ENCODE measurements at places on chromosomes 6 and 20.

DNA sequence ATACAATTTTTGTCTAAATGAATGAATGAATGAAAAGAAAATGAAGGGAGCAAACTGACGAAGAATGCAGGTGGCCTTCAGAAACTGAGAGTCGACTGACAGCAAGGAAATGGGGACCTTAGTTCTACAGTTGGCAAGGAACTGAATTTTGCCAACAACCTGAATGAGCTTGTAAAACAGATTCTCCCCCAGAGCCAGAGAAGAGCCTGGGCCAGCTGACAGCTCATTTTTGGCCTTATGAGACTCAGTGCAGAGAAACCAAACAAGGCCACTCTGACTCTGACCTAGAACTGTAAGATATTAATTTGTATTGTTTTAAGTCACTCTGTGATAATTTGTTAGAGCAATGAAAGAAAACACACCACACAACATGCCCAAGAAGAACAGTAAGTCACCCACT is 21.8 kb downstream of the MAN1A1 start:
- no peak overlapping the region for H3K4me3 ChIP-seq
- H3K27me3 ChIP-seq: no peaks in the 10 kb centered on the region
- H3K36me3 ChIP-seq: peaks cover 38% of the 10 kb centered on the region
- no peak for ATAC-seq
- peaks cover 24% of the 10 kb centered on the region for H3K4me1 ChIP-seq
- no peak overlapping the region for H3K27ac ChIP-seq

- peaks cover 21% of the 10 kb centered on the region for H3K36me3 ChIP-seq
- no peaks in the 10 kb centered on the region for H3K27me3 ChIP-seq
- peak overlapping the region; percentile 11 for H3K27ac ChIP-seq
- peak overlapping the region; percentile 53 for H3K4me3 ChIP-seq
Measured at GRCh38 chr6:106114492-106114891, 28.4 kb downstream of the PRDM1 start.

DNA sequence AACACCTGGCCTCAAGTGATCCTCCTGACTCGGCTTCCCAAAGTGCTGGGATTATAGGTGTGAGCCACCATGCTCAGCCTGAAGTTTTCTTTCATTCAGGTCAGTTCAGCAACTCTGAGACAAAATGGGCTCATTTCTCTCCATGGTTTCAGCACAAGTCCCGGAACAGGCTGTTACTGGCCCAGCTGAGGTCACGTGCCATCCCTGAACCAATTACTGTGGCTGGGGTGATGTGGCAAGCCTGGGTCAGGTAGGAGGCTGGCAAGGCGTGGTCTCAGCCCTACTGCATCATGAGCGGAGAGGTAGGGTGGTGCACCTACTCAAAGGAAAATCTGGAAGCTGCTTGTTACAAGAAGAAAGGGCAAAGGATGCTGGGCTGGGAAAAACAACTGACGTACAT is 326.4 kb downstream of the KIF16B start:
- H3K27ac ChIP-seq: no peak overlapping the region
- no peaks in the 10 kb centered on the region for H3K36me3 ChIP-seq
- H3K4me1 ChIP-seq: no peaks in the 10 kb centered on the region
- H3K4me3 ChIP-seq: no peak overlapping the region

DNA sequence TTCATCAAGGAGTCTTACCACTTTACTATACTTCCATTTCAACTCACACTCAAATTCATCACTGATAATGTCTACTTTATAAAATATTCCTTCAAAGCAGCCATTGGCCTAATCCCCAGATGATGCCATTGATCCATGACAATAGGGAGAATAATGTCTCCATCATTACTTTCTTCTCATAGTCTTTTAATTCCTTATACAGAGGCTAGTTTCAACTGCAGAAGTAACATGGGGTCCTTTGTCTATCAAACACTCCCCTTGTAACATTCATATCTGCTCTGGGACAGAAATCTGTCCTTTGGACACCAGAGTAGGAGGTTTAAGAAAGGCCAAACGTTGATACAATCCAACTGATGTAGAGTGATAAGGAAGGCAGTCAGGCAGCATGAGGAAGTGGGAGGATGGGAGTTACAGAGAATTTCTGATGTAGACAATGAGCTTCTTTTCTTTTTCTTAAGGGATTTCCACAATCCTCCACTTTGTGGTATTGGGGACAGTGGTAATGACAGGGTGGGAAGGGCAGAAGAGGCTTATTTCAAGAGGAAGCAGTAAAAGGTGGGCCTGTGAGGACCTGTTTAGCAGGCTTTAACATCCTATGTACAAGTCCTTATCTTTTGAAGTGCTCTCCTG is 18.9 kb upstream of the HLA-DOA start:
- no peak overlapping the region for H3K27ac ChIP-seq
- no peak overlapping the region for H3K4me3 ChIP-seq
- ATAC-seq: no peak
- H3K4me1 ChIP-seq: peaks cover 5% of the 10 kb centered on the region

DNA sequence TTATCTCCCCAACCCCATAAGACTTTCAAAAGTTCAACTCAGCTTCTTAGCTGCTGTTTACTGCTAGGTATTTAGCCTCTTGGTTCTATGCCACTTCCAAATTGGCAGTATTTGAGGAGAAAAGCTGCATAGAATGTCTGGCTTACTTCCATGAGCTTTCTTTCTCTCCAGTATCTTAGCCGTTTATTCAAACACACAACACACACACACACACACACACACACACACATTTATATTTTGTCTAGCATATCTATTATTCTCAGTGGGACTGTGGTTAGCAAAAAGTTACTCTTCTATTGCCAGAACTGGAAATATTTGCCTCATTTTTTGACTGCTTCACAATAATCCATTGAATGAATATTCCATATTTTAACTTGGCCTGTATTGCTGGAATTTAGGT is 634.2 kb upstream of the IMPG1 start:
- no peaks in the 10 kb centered on the region for H3K27me3 ChIP-seq
- H3K36me3 ChIP-seq: no peaks in the 10 kb centered on the region
- no peaks in the 10 kb centered on the region for H3K4me1 ChIP-seq
- ATAC-seq: no peak
- no peak overlapping the region for H3K4me3 ChIP-seq
- H3K27ac ChIP-seq: no peak overlapping the region

GRCh38 chr20:61950641-61951071 is 115.0 kb downstream of the TAF4 start:
- peaks cover 12% of the 10 kb centered on the region for H3K27me3 ChIP-seq
- H3K4me1 ChIP-seq: no peaks in the 10 kb centered on the region
- no peaks in the 10 kb centered on the region for H3K36me3 ChIP-seq

DNA sequence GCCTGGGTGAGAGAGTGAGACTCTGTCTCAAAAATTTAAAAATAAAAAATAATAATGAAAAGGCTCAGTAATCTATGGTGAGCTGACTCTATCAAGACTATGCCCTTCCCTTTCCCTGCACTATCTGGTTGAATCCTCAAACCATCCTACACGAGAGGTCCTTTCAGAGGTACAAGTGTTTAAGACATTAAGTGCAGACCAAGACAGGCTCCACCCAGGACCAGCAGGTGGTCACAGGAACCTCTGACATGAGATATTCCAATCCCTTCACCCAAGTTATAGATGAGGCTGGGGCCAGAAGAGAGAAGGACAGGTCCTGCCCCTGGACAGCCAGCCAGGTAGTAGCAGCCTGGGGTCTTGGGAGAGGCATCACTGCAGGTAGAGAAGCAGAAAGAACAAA is 182.6 kb downstream of the NFATC2 start:
- H3K36me3 ChIP-seq: no peaks in the 10 kb centered on the region
- no peaks in the 10 kb centered on the region for H3K4me1 ChIP-seq
- no peak for ATAC-seq
- peaks cover 4% of the 10 kb centered on the region for H3K27me3 ChIP-seq
- no peak overlapping the region for H3K27ac ChIP-seq

- peaks cover 15% of the 10 kb centered on the region for H3K27me3 ChIP-seq
- H3K4me3 ChIP-seq: no peak overlapping the region
- ATAC-seq: no peak
- H3K4me1 ChIP-seq: no peaks in the 10 kb centered on the region
- H3K27ac ChIP-seq: no peak overlapping the region
- no peaks in the 10 kb centered on the region for H3K36me3 ChIP-seq
Measured at GRCh38 chr20:44092551-44093248, 94.3 kb downstream of the JPH2 start.

DNA sequence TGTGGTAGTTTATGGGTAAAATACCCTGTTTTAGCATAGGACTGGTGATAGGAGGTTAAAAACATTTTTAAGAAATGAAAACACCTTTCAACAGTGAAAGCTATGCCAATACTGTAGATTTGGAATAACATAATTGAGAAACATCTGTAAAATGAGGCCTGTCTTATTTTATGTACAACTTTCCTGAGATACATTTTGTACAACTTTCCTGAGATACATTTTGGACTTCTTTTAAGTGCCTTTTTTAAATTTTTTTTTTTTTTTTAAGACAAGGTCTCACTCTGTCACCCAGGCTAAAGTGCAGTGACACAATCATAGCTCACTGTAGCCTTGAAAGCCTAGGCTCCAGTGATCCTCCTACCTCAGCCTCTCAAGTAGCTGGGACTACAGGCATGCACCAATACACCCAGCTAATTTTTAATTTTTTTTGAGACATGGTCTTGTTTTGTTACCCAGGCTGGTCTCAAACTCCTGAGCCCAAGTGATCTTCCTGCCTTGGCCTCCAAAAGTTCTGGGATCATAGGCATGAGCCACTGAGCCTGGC is 84.6 kb downstream of the MAN1A1 start:
- H3K4me1 ChIP-seq: peaks cover 24% of the 10 kb centered on the region
- H3K27ac ChIP-seq: no peak overlapping the region
- H3K4me3 ChIP-seq: no peak overlapping the region

DNA sequence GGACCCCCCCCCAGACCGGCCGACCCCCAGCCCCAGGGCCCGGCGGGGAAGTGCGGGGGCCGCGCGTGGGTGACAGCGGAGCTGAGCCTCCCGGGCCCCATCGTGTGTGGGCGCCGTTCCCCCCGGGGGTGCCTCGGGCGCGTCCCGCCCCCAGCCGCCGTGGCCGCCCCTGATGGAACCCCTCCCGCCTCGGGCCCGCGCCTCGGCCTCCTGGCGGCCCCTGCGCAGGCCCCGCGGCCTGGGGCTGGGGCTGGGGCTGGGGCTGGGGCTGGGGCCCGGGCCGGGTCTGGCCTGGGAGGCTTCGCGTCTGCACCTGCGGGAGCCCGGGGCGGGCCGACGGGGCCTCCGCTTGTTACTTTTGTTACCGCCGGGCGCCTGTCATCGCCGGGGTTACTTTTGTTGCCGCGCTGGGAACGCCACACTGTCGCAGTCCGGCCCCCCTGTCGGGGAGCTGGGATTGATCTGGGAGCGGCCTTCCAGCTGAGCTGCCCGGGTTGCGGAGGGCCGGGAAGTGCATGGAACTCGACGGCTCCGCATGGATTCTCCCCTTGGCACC is 598 bp downstream of the OGFR start:
- peak overlapping the region; percentile 79 for H3K4me3 ChIP-seq
- H3K36me3 ChIP-seq: peaks cover 57% of the 10 kb centered on the region
- H3K27me3 ChIP-seq: no peaks in the 10 kb centered on the region

- no peak for ATAC-seq
- H3K36me3 ChIP-seq: no peaks in the 10 kb centered on the region
- no peak overlapping the region for H3K27ac ChIP-seq
- no peak overlapping the region for H3K4me3 ChIP-seq
- peaks cover 3% of the 10 kb centered on the region for H3K27me3 ChIP-seq
- H3K4me1 ChIP-seq: no peaks in the 10 kb centered on the region
Measured at GRCh38 chr6:132268209-132268608, 133.1 kb downstream of the MOXD1 start.
